ENCODE measurements at places on chromosomes 7 and 10. TPM values are rescaled to one million over a fixed set of nuclear protein-coding genes. Genes with fewer than 3 reads are reported as not detected.
A peak's percentile ranks its signal among the peaks of the same experiment; 100 is the strongest.

DNA sequence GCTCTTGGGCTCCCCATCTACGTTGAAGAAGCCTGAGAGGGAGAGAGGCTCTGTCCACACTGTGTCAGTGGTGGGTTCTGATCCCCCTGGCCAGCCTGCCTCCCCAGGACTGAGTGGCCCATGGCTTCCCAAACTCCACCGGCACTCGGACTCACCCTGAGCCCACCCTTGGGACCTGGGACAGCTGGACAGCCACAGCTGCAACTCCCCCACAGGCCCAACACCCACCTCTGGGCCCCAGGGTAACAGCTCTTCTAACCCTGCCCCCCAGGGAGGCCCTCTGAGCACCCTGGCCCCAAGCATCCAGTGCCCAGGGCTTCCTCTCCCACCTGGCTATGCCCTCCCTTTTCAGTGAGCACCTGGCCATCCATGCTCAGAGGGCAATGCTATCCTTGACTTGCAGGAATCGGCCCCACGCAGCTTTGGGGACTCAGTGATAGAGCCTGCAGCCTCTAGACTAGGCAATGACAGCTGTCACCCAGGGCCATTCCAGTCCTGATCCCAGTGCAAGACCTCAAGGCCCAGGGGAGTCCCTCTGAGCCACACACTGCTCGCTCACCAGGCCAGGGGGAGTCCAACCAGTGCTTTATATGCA, 17.9 kb downstream of the OGDHL start:
- DNase-seq: no peak
- H3K4me1 ChIP-seq: no peaks in the 10 kb centered on the region
- H3K36me3 ChIP-seq: no peaks in the 10 kb centered on the region
- no peak overlapping the region for H3K27ac ChIP-seq
- H3K4me3 ChIP-seq: no peak overlapping the region

GRCh38 chr10:122362621-122363020, 11.9 kb upstream of the PLEKHA1 start:
- H3K4me3 ChIP-seq: no peak overlapping the region
- H3K36me3 ChIP-seq: no peaks in the 10 kb centered on the region
- no peak for DNase-seq
- H3K27ac ChIP-seq: no peak overlapping the region
- H3K4me1 ChIP-seq: no peaks in the 10 kb centered on the region

GRCh38 chr7:49229246-49229645, 304.9 kb downstream of the CDC14C start:
- DNase-seq: peak; percentile 16
- H3K27ac ChIP-seq: no peak overlapping the region
- H3K36me3 ChIP-seq: no peaks in the 10 kb centered on the region

GRCh38 chr10:122485670-122486069, 24.3 kb downstream of the HTRA1 start:
- DNase-seq: no peak
- no peaks in the 10 kb centered on the region for H3K4me1 ChIP-seq
- no peaks in the 10 kb centered on the region for H3K27me3 ChIP-seq
- H3K4me3 ChIP-seq: no peak overlapping the region
- H3K27ac ChIP-seq: no peak overlapping the region

DNA sequence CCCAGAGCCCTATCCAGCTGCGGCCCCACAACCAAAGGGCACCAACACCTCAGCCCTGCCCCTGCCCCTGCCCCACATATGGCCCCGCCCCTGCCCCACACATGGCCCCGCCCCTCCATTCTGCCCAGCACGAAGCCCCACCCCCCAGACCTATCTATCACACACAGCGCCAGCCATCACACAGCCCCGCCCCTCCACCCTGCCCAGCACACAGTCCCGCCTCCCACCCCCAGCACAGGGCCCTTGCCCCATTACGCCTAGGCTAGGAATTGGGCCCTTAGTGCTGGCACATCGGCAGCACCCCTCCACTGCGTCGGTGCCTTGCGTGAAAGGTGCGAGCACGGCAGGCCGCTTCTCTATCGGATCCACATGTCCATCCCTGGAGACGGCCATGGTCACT, 126.8 kb downstream of the MAD1L1 start:
- H3K27me3 ChIP-seq: no peaks in the 10 kb centered on the region
- no peaks in the 10 kb centered on the region for H3K36me3 ChIP-seq
- no peak overlapping the region for H3K4me3 ChIP-seq
- peak; percentile 88 for DNase-seq
- H3K27ac ChIP-seq: no peak overlapping the region

DNA sequence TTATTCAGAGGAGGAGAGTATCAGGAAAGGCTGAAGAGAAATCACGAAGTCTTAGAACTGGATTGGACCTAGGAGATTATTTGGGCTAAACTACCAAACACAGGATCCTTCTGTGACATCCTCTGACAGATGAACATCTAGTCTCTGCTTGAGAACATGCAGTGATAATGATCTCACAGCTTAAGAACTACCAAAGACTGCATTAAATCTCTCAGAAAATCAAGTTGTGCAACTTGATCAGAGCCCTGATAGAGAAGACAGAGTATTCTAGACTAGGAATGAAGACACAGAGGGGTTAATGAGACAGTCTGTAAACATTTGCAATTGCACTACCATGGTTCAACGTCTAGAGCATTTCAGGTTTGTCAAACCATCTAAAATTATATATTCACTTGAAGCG, 37.1 kb upstream of the AGBL3 start:
- H3K27me3 ChIP-seq: no peaks in the 10 kb centered on the region
- H3K4me1 ChIP-seq: no peaks in the 10 kb centered on the region
- peaks cover 40% of the 10 kb centered on the region for H3K36me3 ChIP-seq
- DNase-seq: no peak
- H3K4me3 ChIP-seq: no peak overlapping the region

The HYAL4 gene
- not detected for total RNA-seq

The UTF1 gene
- 12.2 TPM for total RNA-seq

The CALML5 gene
- not detected for total RNA-seq

DNA sequence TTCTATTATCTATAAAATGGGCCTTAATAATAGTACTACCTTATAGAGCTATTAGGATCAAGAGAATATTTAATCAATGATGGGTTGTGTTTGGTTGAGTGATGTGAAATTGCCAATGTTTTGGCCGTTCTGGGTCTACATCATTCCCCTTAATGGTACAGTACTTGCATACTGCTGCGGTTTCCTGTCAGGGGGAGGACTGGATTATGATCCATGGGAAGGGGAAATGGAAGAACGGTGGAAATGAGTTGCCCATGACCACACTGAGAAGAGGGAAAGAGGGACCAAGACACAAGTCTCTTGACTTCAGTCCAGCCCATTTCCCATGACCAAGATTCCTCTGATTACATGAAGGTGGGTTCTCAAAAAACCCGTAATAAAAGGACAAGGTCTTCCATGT, 999 bp upstream of the MRPS24 start:
- peaks cover 23% of the 10 kb centered on the region for H3K4me1 ChIP-seq
- no peaks in the 10 kb centered on the region for H3K27me3 ChIP-seq
- no peak overlapping the region for H3K27ac ChIP-seq
- DNase-seq: no peak

The ITGA8 gene
- not detected for total RNA-seq

DNA sequence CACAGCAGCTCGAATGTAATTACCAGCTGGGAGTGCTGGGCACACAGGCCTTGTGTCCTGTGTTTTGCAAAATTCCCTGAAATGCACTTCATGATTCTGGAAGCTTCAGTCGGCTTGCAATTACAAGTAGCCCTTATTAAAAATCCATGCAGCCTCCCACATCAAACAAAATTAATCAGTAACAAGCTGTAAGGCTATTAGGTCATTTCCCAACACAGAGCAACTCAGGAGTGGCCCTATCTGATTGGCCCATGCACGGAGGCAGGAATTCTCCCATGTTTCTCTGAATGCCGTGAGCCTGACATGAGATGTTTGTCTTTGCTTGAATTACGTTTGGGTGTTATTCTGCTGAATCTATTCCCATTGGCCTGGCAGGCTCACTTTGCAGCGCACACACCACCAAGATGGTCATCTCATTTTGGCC, 36.9 kb downstream of the FOXL3 start:
- H3K4me1 ChIP-seq: no peaks in the 10 kb centered on the region
- no peaks in the 10 kb centered on the region for H3K36me3 ChIP-seq
- H3K27ac ChIP-seq: no peak overlapping the region
- no peak for DNase-seq
- H3K4me3 ChIP-seq: no peak overlapping the region

The STAG3 gene
- total RNA-seq: 3.4 TPM

The MOGAT3 gene
- total RNA-seq: not detected

The CTNNA3 gene
- 0.50 TPM for total RNA-seq

GRCh38 chr10:73887294-73888039, 13.1 kb upstream of the CAMK2G start:
- H3K36me3 ChIP-seq: no peaks in the 10 kb centered on the region
- H3K27me3 ChIP-seq: no peaks in the 10 kb centered on the region
- no peak overlapping the region for H3K4me3 ChIP-seq
- DNase-seq: no peak
- H3K4me1 ChIP-seq: peaks cover 11% of the 10 kb centered on the region

GRCh38 chr7:101781439-101781838, 36.0 kb upstream of the CUX1 start:
- no peaks in the 10 kb centered on the region for H3K4me1 ChIP-seq
- H3K27me3 ChIP-seq: no peaks in the 10 kb centered on the region
- no peak for DNase-seq
- H3K4me3 ChIP-seq: no peak overlapping the region

The ASAH2 gene
- total RNA-seq: 0.04 TPM

The C7orf33 gene
- not detected for total RNA-seq

The CDC14C gene
- total RNA-seq: 0.54 TPM

DNA sequence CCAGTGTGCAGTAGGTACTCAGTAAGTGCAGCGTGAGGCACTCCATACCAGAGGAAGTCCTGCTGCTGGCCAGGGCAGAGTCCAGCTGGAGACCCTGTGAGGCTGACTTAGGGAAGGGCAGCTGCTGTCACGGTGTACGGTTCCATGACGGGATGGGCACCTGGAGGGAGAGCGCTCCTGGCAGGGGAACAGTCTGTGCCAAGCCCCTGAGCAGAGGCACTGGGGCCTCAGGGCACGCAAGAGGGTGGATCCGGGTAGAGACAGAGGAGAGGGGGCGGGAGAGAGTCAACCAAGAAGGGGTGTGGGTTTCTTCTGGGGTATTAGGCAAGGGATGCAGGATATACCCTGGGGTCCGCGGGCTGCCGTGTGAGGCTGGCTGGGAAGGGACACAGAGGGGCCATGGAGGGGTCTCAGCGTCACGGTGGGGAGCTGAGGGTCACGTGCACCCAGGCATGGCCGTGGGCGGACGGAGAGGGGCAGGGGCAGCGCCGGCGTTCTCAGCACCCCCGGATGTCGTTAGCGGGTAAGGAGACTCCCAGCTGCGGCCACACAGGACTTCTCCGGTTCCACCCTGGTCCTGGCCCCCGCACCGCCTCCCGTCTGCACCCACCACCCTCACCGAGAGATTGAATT, 70.5 kb downstream of the MICALL2 start:
- no peaks in the 10 kb centered on the region for H3K27me3 ChIP-seq
- no peaks in the 10 kb centered on the region for H3K4me1 ChIP-seq
- no peak overlapping the region for H3K27ac ChIP-seq
- DNase-seq: no peak

GRCh38 chr10:86651021-86651471, 3.3 kb upstream of the OPN4 start:
- H3K36me3 ChIP-seq: no peaks in the 10 kb centered on the region
- H3K4me1 ChIP-seq: peaks cover 7% of the 10 kb centered on the region
- no peak overlapping the region for H3K4me3 ChIP-seq
- H3K27me3 ChIP-seq: no peaks in the 10 kb centered on the region

DNA sequence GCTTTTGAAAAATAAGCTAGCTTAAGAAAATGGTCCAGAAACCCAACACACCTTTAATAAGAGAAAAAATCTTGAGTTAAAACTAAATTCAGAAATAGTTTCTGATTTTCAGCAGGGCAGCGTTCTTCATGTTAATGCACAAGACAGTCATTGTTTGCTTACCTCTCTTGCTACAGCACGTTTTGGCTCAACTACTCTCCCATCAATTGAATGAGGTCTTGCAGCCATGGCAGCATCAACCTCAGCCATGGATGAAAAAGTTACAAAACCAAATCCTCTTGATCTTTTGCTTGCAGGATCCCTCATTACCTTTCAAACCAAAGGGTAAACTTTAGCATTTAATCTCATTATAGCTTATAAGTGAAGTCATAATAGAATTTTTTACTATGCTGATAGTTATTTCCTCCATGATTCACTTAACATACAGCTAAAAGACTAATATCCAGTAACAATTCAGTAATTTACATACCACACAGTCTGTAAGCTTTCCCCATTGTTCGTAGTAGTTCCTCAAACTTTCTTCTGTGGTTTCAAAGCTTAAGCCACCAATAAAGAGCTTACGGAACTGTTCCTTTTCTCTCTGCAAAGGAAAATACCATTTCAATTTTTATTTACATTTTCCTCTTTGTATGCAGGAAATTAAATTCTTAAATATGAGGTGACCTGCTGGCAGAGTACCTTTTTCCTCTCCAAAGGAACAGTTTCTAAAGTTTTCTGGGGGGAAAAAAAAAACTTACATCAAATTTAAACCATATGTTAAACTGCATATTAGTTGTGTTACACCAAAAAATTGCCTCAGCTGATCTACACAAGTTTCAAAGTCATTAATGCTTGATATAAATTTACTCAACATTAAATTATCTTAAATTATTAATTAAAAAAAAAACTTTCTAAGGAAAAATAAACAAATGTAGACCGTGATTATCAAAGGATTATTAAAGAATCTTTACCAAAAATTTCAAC, 3.1 kb downstream of the HNRNPA2B1 start:
- DNase-seq: no peak
- H3K4me1 ChIP-seq: peaks cover 18% of the 10 kb centered on the region
- no peaks in the 10 kb centered on the region for H3K27me3 ChIP-seq
- peaks cover 66% of the 10 kb centered on the region for H3K36me3 ChIP-seq
- peak overlapping the region; percentile 71 for H3K4me3 ChIP-seq

The FAM221A gene
- 29.9 TPM for total RNA-seq

DNA sequence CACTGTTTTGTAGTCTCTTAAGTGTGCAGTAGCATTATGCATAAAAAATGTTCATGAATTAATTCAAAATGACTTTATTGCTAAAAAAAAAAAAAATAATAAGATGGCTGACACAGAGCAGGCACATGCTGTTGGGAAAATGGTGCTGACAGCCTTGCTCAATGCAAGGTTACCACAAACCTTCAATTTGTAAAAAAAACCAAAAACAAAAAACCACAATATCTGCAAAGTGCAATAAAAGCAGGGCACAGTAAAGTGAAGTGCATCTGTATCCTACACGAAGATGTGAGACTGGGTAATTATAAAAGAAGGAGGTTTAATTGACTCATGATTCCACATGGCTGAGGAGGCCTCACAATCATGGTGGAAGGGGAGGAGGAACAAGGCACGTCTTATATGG, 185.8 kb downstream of the USP6NL start:
- H3K4me1 ChIP-seq: no peaks in the 10 kb centered on the region
- H3K27ac ChIP-seq: no peak overlapping the region
- no peaks in the 10 kb centered on the region for H3K27me3 ChIP-seq
- no peak for DNase-seq
- no peaks in the 10 kb centered on the region for H3K36me3 ChIP-seq

GRCh38 chr7:154892459-154892858, 110.5 kb downstream of the PAXIP1 start:
- H3K4me3 ChIP-seq: no peak overlapping the region
- no peak for DNase-seq
- no peaks in the 10 kb centered on the region for H3K36me3 ChIP-seq
- no peak overlapping the region for H3K27ac ChIP-seq

The ARPC1A gene
- 168 TPM for total RNA-seq
